Activated CD4-positive, alpha-beta T cell treated with anti-CD3 and anti-CD28 coated beads for 24 hours (primary cell): ENCODE measurements at places on chromosomes 3 and 15.

- no peak for DNase-seq
These were observed 41.4 kb upstream of the USP3 start for GRCh38 chr15:63463036-63463435.

DNA sequence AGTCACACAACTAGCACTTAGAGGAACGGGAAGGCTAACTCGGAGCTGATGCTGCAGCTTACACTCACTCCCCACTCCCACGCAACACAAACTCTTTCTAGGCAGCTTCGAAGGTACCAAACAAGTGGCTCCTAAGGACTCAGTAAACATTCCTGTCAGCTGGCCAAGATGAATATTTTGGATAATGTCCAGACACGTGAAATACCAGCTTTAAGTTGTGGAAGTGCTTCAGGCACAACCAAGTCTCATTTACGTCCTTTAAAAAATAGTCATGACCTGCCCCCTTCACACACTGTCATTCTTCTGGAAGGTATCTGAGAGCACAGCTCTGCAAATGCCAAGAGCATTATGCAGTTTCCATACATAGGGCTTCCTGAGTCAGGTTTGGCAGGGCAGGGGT, 1005.9 kb upstream of the CFAP20DC start:
- DNase-seq = no peak

DNA sequence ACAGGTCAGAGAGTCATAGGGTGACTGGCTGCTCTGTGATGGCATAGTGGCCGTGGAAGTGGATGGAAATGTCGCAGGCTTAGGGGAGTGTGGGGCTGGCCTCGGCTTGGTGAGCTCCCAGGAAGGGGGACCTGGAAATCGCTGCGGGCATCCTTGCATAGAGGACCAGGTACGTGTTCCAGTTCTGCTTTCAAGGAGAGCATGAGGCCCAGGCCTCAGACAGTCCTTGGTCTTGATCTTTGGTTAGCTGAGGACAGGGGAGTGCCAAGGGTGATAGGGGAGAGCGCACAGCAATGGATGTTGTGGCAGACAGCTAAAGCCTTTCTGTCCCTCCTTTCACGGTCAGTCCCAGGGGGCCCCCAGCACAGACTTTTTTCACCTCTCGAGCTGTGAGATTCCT, 110.5 kb downstream of the SNRPN start:
- DNase-seq = no peak

DNA sequence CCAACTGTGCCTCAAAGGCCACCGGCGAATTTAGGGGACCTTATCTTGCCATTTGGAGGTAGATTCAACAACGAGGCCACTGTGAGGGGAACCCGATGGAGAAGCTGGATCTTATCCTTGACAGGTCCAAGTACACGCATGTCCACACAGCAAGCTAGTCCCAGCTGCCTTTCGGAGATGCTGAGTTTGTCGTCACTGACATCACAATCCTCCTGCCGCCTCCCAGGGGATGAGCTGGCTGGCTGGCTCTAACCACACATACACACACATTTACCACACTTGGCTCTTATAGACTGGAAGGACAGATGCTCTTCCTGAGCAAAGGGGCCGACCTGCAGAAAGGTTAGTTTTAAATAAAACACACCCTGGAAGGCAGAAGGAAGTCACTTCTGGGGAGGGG, 176.3 kb downstream of the STT3B start:
- no peak for DNase-seq

GRCh38 chr3:155388417-155388816, 94.9 kb upstream of the STRIT1 start:
- no peak for DNase-seq

DNA sequence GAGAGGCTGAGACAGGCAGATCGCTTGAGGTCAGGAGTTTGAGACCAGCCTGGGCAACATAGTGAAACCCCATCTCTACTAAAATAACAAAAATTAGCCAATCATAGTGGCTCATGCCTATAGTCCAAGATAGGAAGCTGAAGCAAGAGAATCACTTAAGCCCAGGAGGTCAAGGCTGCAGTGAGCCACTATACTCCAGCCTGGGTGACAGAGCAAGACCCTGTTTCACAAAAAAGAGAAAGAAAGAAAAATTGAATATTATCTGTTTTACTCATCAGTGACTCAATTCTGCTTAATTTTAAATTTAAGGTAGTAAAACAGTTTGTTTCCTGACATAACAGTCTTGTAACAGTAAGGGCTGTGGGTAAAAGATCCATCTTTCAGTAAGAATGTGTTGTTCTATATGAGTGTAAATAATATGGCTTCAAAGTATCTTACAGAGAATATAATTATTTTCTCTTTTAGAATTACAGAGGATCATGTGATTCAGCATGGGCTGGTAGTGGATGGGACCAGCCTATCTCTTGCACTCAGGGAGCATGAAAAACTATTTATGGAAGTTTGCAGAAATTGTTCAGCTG, 85.8 kb downstream of the ATP11B start:
- no peak for DNase-seq

DNA sequence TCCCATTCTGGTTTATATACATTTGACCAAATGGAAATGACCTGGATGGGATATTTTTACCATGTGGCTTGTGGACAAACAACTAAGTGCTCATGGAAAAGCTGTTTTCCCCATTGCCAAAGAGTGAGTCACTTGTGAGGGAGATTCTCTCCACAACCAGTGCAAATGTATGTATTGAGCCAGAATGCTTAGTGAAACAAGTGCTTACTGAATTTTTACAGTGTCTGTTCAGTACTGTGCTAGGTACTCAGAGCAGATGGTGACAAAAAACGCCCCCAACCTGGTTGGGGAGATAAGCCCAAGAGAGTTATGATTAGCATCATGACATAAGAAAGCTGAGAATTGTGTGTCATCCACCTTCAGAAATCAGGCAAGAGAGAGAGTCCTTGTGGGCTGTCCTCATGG, 2.3 kb downstream of the CHP1 start:
- DNase-seq = no peak
